Stimulated activated CD8-positive, alpha-beta memory T cell treated with anti-CD3 and anti-CD28 coated beads, Interleukin-15, amount 100 ng/mL, for 24 hours (primary cell): ENCODE measurements at places on chromosomes 5 and 9.

- no peak for DNase-seq
Measured at GRCh38 chr5:113084402-113085083, 107.9 kb downstream of the DCP2 start.

- no peak for DNase-seq
Measured at GRCh38 chr5:3842591-3842990, 247.0 kb downstream of the IRX1 start.

- DNase-seq = no peak
Measured at GRCh38 chr5:59856358-59856757, 37.2 kb downstream of the PDE4D start.

DNA sequence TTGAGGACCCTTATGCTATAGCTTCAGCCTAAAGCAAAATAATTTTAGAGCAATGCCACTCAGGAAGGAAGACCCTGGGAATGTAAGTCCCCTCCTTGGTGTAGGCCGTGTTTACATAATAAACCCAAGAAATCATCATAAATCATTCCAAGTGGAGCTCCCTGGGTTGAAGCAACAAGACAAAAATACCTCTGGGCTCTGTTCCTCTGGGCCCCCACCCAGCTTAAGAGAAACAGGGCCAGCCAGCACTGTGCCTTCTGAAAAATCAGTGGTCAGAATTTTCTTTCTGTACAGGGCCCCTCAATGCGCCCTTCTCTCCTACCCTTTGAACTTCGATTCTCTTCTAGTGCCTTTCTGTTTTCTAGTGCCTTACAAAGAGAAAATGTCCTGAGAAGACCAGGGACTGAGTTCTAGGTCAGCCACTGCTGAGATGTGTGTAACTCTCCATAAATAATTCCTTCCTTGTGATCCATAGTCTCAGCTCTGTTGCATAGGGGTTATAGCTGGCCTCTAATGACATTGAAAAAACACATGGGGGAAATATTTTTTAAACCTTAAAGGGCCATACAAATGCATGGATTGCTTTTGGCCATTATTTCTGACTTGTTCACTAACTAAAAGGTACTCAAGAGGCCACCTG lies 101.0 kb downstream of the ADRB2 start:
- no peak for DNase-seq

GRCh38 chr9:109812818-109813281 lies 32.9 kb downstream of the PALM2AKAP2 start:
- no peak for DNase-seq

DNA sequence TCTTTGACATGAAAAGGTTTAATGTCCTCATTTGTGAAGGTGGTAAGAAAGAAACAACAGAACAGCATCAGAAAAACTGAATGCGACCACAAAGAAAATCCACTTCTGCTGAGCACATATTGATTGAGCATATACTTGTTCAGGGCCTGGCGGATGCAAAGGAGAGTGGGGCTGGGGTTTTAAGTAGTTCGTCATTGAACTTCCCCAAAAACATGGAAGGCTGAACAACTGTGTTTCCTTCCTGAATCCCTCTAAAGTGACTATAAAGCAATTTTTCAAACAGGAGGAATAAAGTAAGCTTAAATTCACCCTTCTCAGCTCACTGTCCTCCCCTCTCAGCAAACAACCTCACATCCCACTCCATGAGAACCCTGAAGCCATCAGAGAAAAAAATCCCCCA lies 262.9 kb downstream of the AGTPBP1 start:
- DNase-seq = no peak

DNA sequence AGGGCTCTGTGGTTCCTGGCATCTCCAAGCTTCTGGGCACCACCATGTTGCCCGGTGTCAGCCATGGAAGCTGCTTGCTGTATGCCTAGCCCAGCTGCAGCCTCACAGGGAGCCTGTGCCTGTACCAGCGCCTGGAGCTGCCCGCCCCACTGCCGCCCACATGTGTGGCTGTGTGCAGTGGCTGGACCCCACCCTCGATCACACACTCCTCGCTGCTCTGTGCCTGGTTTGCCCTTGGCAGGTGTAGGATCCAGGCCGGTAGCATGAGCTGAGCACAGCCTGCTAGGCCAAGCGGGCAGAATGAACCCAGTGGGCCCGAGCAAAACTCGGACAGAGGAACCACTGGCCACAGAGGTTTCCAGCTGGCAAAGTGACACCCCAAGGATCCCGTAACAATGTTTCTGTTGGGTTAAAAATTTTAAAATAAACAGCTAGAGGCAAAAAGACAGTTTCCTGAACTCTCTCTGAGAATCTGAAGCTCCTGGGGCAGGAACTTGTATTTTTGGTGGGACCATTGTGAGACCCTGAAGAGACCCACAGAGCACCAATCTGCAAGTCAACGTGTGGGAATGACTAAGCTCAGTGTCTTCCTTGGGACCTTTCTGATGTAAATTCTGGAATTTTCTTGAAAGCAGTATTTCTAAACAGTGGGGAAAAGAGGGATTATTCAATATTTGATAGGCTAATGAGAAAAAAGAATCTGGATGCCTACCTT lies 73.1 kb upstream of the CCDC112 start:
- DNase-seq = no peak

GRCh38 chr5:17257705-17258273 lies 40.4 kb downstream of the BASP1 start:
- no peak for DNase-seq

GRCh38 chr9:33180526-33181184 lies 13.5 kb upstream of the B4GALT1 start:
- DNase-seq = no peak

- DNase-seq = no peak
Measured at GRCh38 chr5:169910393-169910792, 69.9 kb downstream of the INSYN2B start.

- no peak for DNase-seq
Measured at GRCh38 chr5:136811551-136811950, 446.2 kb upstream of the TRPC7 start.

DNA sequence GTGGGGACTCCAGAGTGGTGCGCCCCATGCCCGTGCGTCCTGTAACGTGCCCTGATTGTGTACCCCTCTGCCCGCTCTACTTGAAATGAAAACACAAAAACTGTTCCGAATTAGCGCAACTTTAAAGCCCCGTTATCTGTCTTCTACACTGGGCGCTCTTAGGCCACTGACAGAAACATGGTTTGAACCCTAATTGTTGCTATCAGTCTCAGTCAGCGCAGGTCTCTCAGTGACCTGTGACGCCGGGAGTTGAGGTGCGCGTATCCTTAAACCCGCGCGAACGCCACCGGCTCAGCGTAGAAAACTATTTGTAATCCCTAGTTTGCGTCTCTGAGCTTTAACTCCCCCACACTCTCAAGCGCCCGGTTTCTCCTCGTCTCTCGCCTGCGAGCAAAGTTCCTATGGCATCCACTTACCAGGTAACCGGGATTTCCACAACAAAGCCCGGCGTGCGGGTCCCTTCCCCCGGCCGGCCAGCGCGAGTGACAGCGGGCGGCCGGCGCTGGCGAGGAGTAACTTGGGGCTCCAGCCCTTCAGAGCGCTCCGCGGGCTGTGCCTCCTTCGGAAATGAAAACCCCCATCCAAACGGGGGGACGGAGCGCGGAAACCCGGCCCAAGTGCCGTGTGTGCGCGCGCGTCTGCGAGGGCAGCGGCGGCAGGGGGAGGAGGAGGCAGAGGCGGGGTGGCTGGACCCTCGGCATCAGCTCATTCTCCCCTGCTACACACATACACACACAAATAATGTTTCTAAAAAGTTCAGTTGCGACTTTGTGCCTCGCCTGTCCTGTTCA lies 668 bp downstream of the GLIS3 start:
- DNase-seq = no peak

DNA sequence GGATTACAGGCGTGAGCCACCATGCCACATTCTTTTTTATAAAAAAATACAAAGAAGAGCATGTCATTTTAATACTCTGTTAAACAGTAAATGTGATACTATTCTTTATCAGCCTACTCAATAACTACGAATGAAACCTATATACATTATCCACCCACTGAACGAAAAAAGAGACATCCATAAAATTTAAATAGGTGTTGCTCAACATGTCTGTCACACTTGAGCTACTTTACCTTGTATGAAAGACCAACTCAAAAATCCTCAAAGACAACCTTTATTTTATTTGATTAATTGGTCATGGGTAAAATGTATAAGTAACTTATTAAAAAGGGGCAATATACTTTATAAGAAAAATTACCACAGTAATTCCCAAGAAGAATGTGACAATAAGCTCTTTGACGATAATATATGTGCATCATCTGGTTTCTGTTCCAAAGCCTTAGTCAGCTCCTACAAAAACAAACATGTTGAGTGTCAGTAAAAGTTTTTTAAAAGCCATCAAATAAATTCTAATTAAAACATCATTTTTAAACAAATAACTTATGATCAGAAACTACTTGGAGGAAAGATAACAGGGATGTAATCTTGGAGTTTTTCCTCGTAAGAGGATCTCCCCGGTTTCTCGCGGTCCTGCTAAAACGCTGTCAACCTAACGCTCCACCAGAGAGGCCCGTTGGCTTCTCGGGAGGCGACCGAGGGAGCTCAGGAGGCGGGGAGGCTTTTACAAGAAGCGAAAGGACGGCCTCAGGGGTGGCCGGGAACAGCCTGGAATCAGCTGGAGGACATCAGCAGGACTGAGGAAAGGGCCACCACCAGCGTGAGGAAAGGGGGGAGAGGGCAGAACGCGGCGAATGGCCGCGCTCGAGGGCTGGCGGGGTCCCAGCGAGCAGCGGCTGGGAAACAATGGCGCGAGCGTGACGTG lies 13.5 kb upstream of the ANKRD18B start:
- no peak for DNase-seq

GRCh38 chr5:59767681-59768151 lies 125.8 kb downstream of the PDE4D start:
- no peak for DNase-seq

DNA sequence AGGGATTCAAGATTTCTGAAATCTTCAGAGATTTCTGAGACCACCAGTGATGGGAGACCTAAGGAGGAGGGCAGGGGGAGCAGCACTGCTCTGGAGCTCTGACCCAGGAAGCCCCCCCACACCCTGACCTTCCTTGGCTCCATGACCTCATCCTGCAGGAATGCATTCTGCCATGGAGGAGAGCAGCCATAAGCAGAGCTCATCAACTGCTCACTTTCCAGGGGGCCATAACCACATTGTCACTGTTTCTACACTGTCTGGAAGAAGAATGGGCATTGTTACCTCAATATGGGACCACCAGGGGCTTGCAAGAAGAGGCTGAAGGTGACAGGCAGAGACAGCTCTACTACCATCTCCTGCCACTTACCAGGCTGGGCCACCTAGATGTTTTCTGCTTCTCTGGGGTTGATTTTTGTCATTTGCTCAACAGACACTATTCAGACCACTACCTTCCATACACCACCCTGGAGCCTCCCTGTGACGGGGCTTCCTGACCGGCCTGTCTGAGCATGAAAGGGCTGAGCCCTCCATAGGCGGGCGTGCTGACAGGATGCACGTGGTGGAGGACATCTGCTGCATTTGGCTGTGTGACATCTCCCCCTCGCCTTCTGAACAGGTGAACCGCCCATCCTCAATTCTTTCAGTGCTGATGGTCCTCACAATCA lies 2.3 kb upstream of the TSC1 start:
- DNase-seq = no peak

GRCh38 chr5:124740991-124741583 lies 5.4 kb downstream of the ZNF608 start:
- DNase-seq = no peak
